Glutamatergic neuron (in vitro differentiated cells): ENCODE measurements at places on chromosomes 4 and X. TPM values are rescaled to one million over a fixed set of nuclear protein-coding genes. Genes with fewer than 3 reads are reported as not detected.
A peak's percentile ranks its signal among the peaks of the same experiment; 100 is the strongest.

The CDKL5 gene
- total RNA-seq: 53.5 TPM

DNA sequence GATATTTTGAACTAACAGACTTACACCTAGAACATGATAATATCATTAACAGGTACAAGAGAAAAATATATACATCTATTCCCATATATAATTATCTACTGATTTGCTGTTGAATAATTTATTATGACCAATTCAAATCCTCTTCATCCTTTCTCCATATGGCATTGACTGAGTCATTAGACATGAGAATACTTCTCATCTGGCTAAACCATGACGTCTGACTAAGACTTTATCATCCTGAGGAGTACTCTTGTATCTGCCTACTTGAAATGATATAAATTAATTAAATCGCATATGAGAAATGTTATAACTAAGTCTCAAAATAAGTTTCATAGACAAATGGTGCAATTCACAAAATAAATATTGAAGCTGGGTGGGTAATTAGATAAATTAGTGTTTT, 67.4 kb downstream of the EMCN start:
- DNase-seq: no peak
- no peaks in the 10 kb centered on the region for H3K4me1 ChIP-seq
- H3K27ac ChIP-seq: no peak overlapping the region
- H3K36me3 ChIP-seq: peaks cover 6% of the 10 kb centered on the region
- H3K27me3 ChIP-seq: no peaks in the 10 kb centered on the region

GRCh38 chr4:8913858-8914460, 42.3 kb upstream of the HMX1 start:
- H3K4me1 ChIP-seq: no peaks in the 10 kb centered on the region
- H3K36me3 ChIP-seq: no peaks in the 10 kb centered on the region
- no peak overlapping the region for H3K27ac ChIP-seq
- no peak for DNase-seq
- H3K27me3 ChIP-seq: peaks cover 3% of the 10 kb centered on the region

GRCh38 chr4:53598901-53599300, 7.6 kb upstream of the LNX1 start:
- peaks cover 13% of the 10 kb centered on the region for H3K4me1 ChIP-seq
- peaks cover 8% of the 10 kb centered on the region for H3K27me3 ChIP-seq
- H3K27ac ChIP-seq: no peak overlapping the region
- DNase-seq: no peak

DNA sequence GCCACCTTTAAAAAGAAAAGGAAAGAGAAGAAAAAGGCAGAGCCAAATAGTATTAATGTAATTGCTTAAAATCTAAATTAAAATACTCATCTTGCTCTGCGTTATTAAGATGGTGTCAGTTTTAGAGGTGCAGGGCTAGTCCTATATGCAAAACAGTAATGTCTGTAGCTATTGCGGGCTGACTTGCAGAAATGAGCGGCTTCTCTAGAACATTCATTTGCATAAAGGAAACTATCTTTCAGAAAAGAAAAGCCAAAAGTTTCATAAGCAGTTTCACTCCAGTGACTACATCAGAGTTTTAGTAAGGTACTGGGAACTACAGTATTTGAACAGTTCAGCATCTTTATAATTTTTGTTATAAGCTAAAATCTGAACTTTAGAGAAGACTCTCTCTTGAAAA, 6.0 kb downstream of the SMAD1 start:
- no peak overlapping the region for H3K4me3 ChIP-seq
- H3K27ac ChIP-seq: no peak overlapping the region
- DNase-seq: no peak
- H3K36me3 ChIP-seq: no peaks in the 10 kb centered on the region
- H3K4me1 ChIP-seq: peaks cover 5% of the 10 kb centered on the region

- H3K27ac ChIP-seq: no peak overlapping the region
- no peaks in the 10 kb centered on the region for H3K4me1 ChIP-seq
- no peak overlapping the region for H3K4me3 ChIP-seq
These were observed 31.8 kb upstream of the PDLIM5 start for GRCh38 chr4:94419956-94420355.

The RIPPLY1 gene
- not detected for total RNA-seq

The FGF5 gene
- total RNA-seq: not detected

The GPR34 gene
- not detected for total RNA-seq

DNA sequence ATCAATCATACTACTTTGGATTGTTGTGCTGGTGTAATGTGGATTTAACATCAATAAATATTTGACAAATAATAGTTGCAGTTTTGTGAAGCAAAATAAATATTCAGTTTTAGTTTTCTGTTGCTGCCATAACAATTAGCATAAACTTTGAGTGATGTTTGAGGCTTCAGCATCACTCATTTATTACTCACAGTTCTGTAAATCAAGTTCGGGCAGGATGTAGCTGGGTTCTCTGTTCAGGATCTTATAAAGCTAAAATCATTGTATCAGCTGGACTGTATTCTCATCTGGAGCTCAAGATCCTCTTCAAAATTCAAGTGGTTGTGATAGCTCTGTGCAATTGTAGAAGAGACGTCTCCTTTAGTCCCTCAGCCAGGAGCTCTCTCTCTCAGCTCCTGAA, 81.7 kb downstream of the CBR4 start:
- peaks cover 38% of the 10 kb centered on the region for H3K36me3 ChIP-seq
- no peak overlapping the region for H3K4me3 ChIP-seq
- H3K27me3 ChIP-seq: peaks cover 9% of the 10 kb centered on the region
- H3K27ac ChIP-seq: no peak overlapping the region
- peaks cover 22% of the 10 kb centered on the region for H3K4me1 ChIP-seq

DNA sequence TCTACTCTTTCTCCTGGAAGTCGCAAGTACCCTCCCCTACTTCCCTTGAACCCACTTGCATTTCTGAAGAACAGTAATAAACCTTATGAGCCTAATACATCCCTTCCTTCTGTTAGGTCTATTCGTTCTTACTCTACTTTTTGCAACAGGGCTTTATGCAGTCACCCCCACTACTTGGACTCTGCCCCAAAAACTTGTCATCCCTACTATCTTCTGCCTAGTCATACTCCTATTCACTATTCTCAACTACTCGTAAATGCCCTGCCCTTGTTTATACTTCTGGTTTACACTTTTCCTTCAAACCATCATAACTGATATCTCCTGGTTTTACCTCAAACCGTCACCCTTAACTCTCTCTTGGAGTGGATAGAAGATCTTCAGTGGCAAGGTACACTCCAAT, 55.2 kb upstream of the SLIT2 start:
- H3K4me3 ChIP-seq: no peak overlapping the region
- no peak overlapping the region for H3K27ac ChIP-seq
- no peak for DNase-seq

The LANCL3 gene
- 1.1 TPM for total RNA-seq

- H3K27me3 ChIP-seq: no peaks in the 10 kb centered on the region
- no peak overlapping the region for H3K27ac ChIP-seq
- no peak overlapping the region for H3K4me3 ChIP-seq
- no peaks in the 10 kb centered on the region for H3K4me1 ChIP-seq
These were observed 23.4 kb downstream of the SH2D1A start for GRCh38 chrX:124369722-124370121.

DNA sequence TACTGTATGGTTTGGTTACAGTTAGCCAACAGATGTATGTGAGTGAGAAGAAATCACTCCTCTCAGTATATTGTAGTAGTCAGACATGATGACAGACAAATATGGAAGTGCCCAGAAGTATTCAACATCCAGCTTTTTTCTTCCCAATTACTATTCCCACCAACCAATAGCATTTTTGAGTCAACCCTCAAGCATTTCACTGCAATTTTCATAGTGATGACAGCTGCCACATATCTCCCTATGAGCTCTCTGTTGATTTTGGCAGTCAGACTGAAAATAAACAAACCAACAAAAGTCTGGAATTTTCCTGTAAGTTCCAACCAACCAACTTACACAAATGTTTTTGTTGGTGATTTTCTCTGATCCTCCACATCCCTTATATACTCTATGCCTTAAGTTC, 8.2 kb upstream of the TRAM1L1 start:
- no peaks in the 10 kb centered on the region for H3K27me3 ChIP-seq
- DNase-seq: no peak
- H3K27ac ChIP-seq: no peak overlapping the region

DNA sequence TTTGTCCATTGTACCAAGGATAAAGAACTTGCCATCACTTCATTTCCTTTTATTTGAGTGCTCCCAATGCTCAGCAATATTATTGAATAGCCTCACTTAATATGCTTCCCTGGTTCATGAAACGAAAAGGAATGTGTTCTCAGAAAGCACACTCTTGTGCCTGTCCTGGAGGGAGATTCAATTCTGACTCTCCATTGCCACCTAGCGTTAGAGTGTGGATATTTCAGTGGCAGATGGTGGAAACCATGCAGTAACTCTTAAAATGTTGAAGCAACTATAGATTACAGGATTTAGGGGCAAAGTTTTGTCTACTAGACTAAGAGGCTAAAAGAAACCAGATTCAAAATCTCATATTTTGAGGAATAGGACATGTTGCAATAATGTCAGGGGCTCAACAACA, 36.0 kb downstream of the GAB3 start:
- H3K36me3 ChIP-seq: no peaks in the 10 kb centered on the region
- H3K27me3 ChIP-seq: peaks cover 2% of the 10 kb centered on the region
- H3K4me3 ChIP-seq: no peak overlapping the region
- no peak overlapping the region for H3K27ac ChIP-seq

DNA sequence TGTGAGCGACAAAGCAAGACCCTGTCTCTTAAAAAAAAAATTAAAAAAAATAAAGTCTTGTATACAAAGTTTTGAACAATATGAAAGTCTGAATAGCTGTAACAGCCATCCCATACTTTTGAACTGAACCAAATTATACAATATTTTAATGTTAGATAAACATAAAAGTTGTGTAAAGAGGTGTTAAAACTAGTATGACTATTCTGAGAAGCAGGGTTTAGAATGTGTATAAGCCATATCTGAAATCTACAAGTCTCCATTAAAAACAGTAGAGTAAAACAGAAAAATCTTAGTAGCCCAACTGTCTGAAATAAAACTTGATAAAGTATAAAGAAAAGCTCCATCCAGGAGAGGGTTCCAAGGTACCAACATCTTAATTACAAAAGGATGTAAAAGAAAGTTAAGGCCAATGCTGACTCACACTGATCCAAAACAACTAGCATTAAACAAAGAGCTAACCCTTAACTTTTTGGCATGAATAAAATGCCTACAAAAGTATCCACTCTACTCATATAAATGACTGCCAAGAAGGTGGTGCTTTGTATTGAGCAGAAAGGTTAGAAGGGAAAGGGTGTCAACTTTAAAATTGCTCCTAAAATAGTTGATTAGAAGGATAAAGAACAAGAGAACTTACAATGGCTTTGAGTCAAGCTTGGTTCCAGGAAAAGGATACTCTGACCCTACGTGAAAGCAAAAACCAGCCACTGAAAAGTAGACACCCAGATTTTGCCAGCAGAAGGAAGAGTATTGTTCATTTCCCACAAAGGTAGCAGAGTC, 18.5 kb downstream of the CNOT6L start:
- peaks cover 2% of the 10 kb centered on the region for H3K4me1 ChIP-seq
- H3K27ac ChIP-seq: no peak overlapping the region
- no peak overlapping the region for H3K4me3 ChIP-seq
- no peaks in the 10 kb centered on the region for H3K27me3 ChIP-seq
- H3K36me3 ChIP-seq: no peaks in the 10 kb centered on the region

DNA sequence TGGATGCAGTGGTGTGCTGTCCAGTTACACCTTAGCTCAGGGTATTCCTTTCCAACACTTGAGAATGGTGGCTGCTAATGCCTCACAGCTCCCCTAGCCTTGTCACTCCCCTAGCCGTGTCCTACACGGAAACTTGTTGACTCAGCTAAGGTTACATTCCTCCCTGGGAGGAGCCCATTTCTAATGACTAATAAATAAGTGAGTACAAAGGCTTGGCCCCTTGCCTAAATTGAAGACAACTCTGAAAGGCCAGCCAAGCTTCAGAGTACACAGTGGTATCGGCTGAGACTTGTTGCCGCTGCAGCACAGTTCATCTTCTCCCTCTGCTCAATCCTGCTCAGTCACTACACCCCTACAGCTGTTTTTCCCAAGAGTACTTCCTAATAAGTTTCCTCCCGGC, 21.2 kb upstream of the SLC25A31 start:
- no peaks in the 10 kb centered on the region for H3K27me3 ChIP-seq
- H3K27ac ChIP-seq: no peak overlapping the region
- no peaks in the 10 kb centered on the region for H3K36me3 ChIP-seq
- no peaks in the 10 kb centered on the region for H3K4me1 ChIP-seq
- no peak overlapping the region for H3K4me3 ChIP-seq
- DNase-seq: no peak

- H3K27ac ChIP-seq: no peak overlapping the region
- no peak overlapping the region for H3K4me3 ChIP-seq
- H3K27me3 ChIP-seq: no peaks in the 10 kb centered on the region
- H3K36me3 ChIP-seq: no peaks in the 10 kb centered on the region
- H3K4me1 ChIP-seq: no peaks in the 10 kb centered on the region
These were observed 118.0 kb downstream of the PWWP3B start for GRCh38 chrX:106286053-106286650.

DNA sequence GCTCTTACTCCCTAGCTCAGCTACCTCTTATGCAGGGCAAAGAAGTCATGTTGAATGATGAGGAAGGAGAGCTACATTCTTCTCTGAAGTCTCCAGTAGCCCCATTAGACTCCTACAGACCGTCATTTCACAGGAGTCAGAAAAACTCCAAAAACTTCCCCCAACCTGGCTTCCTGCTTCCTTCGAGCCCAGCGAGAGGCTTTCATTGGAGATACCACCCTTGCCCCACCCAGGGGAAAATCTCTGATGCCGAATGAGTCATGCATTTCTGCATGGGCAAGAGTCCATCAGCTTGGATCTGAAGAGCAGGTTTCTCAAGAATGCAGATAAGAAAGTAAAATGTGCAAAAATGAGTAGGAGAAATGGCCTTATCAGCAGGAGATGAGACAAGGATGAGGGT, 53.0 kb downstream of the ARSF start:
- no peaks in the 10 kb centered on the region for H3K36me3 ChIP-seq
- H3K27ac ChIP-seq: no peak overlapping the region
- H3K27me3 ChIP-seq: peaks cover 2% of the 10 kb centered on the region

The SMC1A gene
- total RNA-seq: 48.1 TPM

DNA sequence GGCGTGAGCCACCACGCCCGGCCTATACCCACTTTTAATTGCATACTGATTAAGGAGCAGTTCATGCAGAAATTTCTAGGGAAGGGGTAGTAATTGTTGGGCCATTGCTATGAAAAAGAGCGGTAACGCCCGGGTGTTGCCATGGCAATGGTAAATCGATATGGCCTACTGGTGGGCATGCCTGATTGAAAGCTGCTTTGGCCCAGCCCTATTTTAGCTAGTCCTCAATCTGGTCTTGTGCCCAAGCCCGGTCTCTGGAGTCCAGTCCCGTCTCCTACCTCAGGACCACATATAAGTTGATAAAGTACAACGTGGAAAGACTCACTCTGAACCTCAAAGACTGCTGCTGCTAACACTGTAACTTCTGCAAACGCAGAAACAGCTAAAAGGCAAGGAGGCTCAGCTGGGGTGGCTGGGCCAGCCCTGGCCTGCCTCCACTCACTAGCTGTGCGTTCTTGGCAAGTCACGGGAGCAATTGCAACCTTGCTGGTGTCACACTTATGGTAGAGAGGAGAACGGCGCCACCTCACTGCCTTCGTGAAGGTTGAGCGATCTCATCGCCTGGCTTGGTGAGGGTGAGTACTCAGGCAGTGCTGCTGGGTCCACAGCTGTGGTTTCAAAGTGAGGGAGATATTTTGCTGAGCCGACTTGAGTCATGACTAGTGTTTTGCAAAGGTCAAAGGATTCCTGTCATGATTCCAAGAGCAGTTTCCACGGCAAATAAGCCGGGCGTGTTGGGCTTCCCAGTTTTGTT, 57.0 kb upstream of the GRPEL1 start:
- H3K36me3 ChIP-seq: no peaks in the 10 kb centered on the region
- DNase-seq: no peak
- peak overlapping the region; percentile 48 for H3K27ac ChIP-seq
- peaks cover 5% of the 10 kb centered on the region for H3K4me1 ChIP-seq
- peaks cover 4% of the 10 kb centered on the region for H3K27me3 ChIP-seq
